ENCODE measurements at places on chromosomes 5 and 9.

GRCh38 chr5:139708877-139709581 lies 60.9 kb downstream of the CXXC5 start:
- peak; percentile 71 for DNase-seq

GRCh38 chr5:50325237-50325832 lies 115.8 kb downstream of the EMB start:
- no peak for DNase-seq

GRCh38 chr9:70574151-70574837 lies 159.8 kb upstream of the KLF9 start:
- DNase-seq = no peak

GRCh38 chr5:163658702-163659567 lies 153.5 kb downstream of the MAT2B start:
- no peak for DNase-seq

DNA sequence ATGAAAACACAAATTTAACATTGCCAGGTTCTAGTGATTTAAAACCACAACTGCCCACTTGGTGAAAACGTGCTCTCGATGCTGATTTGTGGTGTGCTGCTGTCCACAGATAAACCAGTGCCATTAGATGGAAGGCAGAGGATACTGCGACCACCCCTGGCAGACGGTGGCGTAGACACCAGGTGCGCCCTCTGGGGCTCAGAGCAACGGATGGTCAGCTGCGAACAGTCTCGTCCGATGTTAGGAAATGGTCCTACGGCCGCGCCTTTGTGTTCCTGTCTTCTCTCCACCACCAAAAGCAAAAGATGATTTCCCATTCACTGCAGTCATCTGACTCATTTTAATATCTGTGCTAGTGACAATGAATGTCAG lies 43.2 kb downstream of the UBE2QL1 start:
- no peak for DNase-seq

DNA sequence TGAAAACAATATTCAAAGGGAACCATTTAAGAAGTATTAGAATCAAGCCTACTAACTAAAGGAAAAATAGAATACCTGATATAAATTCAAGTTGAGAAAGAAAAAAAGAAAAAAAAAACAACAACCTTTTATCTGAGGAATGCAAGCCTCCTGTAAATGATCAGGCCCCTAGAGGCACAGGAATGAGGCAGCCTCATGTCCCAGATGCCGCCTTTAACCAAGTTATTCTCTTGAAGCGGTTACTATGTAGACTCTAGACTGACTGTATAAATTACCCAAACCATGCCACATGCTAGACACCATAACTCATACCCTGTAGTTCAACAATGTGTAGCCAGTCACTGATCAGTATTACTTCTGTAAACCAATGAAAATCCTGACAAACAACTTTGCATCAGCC lies 929.6 kb downstream of the TAF11L14 start:
- DNase-seq = no peak

DNA sequence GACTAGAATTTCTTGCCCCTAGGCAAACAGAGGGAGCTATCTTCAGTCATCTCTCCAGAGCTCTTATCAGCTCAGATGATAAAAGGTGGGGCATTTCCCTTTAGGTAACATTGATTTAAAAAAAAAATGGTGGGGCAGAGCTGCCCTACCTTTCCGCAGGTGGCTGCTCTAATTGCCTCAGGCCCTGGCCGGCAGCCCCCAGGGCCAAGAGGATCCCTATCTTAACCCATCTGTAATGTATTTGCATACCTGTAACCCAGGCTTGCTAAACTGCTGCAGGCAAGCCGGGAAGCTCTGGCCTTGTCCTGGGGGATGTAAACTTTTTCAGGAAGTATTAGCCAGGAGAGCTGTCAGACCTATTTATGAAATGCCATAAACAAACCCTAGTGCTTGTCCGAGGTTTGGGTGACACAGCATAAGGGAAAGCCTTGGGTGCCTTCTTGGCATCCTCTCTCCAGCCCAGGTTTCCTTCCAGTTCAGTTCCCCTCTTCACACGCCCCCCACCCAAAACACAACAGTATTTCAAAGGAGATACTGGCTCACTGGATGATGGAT lies 20.9 kb upstream of the ZSWIM6 start:
- DNase-seq = no peak

GRCh38 chr5:106587-106986 lies 14.6 kb downstream of the PLEKHG4B start:
- no peak for DNase-seq

Measured in GOT3 (cell line).